ENCODE measurements at places on chromosomes 6 and 20.

DNA sequence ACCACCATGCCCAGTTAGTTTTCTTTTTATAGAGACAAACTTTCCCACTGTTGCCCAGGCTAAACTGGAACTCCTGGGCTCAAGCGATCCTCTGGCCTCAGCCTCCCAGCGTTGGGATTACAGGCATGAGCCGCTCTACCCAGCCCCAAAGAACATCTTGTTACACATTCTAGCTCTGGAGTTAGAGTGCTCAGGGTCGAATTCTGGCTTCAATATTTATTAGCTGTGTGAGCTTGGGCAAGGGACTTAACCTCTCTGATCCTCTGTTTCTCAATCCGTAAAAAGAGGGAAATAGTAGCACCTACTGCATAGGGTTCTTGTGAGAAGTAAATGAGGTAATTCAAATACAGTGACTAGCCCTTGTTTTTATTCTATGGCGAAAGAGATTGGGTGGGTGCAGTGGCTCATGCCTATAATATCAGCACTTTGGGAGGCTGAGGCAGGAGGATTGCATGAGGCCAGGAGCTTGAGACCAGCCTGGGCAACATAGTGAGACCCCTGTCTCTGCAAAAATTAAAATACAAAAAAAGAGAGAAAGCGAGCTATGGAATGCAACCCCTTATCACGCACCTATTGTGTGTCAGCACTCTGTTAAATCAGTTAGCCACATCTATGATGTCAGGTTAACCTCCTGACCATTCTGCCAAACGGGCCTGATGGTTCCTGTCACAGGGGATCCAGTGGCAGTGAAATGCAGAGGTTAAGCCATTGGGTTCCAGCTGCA, 19.7 kb downstream of the BCAS4 start:
- DNase-seq = no peak

- no peak for DNase-seq
Observed at GRCh38 chr20:62138912-62139311, 4.3 kb downstream of the PSMA7 start.

- no peak for DNase-seq
Observed at GRCh38 chr6:19070520-19070919, 683.4 kb downstream of the RNF144B start.

- no peak for DNase-seq
Observed at GRCh38 chr6:15534974-15535373, 127.9 kb downstream of the DTNBP1 start.

DNA sequence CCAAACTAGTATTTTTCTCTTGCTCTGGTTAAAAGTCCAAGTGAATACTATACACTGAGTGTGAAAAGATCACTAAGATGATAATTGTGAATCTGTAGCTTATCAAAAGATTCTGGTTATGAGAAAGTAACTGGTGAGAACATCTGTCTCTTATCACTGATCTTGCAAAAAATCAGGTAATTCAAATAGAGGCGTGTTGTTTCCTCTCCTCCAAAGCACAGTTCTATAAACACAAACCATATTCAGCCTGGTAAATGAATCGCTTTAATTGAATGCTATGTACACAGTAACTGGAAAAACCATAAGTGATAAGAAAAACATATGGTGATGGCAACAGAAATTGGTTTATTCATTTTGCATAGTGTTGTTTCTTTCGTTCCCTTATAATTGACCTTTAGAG, 161.0 kb downstream of the RALGAPA2 start:
- no peak for DNase-seq

Measured in T1000 (cell line).